ENCODE measurements at places on chromosomes 12 and 14. TPM values are rescaled to one million over a fixed set of nuclear protein-coding genes. Genes with fewer than 3 reads are reported as not detected.

DNA sequence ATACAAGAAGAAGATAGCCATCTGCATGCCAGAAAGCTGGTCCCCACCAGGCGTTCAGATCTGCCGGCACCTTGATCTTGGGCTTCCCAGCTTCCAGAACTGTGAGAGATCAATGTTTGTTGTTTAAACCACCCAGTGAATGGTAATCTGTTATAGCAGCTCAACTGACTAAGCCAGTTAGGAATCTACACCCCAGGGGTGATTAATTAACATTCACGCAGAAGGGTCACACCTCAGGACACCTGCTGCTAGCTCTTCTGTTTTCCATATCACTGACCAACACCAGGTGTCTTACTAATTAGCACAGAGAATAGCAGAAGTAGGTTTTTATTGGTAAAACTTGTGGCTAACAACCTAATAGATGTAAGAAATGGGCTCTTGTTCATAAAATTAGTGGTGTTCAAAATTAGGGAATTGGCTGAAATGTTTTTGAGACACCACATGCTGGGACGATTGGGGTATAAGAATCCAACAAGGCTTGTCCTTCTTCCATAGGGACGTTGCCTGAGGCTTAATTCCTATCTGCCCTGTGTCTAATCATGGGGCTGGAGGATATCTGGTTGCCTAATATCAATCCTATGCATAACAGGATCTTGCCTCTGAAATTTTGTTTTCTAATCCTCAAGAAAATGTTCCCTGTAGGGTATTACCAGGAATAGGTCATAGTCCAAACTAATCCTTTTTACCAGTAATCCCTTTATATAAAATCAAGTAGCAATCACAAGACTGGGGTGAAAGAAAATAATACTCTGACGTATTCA lies 42.0 kb upstream of the CHST11 start:
- peaks cover 5% of the 10 kb centered on the region for H3K27me3 ChIP-seq
- DNase-seq, result no peak
- no peaks in the 10 kb centered on the region for H3K36me3 ChIP-seq
- H3K4me1 ChIP-seq, result peaks cover 9% of the 10 kb centered on the region
- no peak overlapping the region for H3K4me3 ChIP-seq

DNA sequence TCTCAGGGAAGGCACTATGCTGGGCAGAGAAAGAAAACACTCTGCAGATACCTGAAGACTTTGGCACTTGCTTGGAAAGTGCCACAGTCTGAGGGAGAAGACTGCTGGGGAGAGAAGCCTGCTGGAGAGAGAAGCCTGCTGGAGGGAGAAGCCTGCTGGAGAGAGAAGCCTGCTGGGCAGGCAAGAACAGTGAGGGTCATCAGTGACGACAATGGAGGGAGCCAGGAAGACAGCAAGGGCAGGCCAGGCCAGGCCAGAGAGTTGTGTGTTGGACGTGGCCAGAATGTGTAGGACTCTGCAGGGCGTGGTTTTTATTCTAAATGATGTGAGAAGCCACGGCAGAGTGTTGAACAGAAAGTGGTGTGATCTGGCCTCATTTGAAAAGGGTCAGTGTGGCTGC lies 185.3 kb upstream of the ABCD2 start:
- H3K27me3 ChIP-seq, result no peaks in the 10 kb centered on the region
- H3K4me1 ChIP-seq, result no peaks in the 10 kb centered on the region
- DNase-seq, result no peak
- no peak overlapping the region for H3K27ac ChIP-seq
- no peak overlapping the region for H3K4me3 ChIP-seq

DNA sequence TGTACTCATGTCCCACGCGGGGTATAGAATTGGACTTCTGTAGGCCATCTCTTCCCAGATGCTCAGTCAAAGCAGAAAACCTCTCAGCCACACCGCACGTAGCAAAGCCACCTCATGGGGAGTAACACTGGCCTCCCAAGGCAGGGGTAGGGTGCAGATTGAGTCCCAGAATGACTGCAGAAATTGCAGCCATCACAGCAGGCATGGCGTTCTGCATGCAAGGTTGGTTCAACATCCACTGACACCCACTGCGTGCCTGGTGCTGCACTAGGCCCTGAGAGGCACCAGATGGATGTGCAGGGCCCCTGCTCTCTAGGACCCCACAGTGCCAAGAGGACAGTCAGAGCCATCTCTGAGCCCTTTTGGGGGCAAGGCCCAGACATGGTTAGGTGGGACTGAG lies 39.9 kb downstream of the RAB35 start:
- H3K4me1 ChIP-seq, result no peaks in the 10 kb centered on the region
- no peak overlapping the region for H3K4me3 ChIP-seq
- no peak for DNase-seq
- no peak overlapping the region for H3K27ac ChIP-seq
- H3K27me3 ChIP-seq, result no peaks in the 10 kb centered on the region

GRCh38 chr12:124898923-124899294 lies 15.5 kb downstream of the UBC start:
- H3K27ac ChIP-seq, result no peak overlapping the region
- peaks cover 43% of the 10 kb centered on the region for H3K4me1 ChIP-seq
- peak overlapping the region; percentile 51 for H3K4me3 ChIP-seq
- no peak for DNase-seq

- peaks cover 16% of the 10 kb centered on the region for H3K4me1 ChIP-seq
- H3K36me3 ChIP-seq, result no peaks in the 10 kb centered on the region
- no peak overlapping the region for H3K4me3 ChIP-seq
- H3K27me3 ChIP-seq, result no peaks in the 10 kb centered on the region
- H3K27ac ChIP-seq, result no peak overlapping the region
Measured at GRCh38 chr14:22268875-22269274, 320.1 kb downstream of the DAD1 start.

GRCh38 chr12:18643681-18644080 lies 94.1 kb downstream of the PLCZ1 start:
- no peaks in the 10 kb centered on the region for H3K36me3 ChIP-seq
- no peak overlapping the region for H3K4me3 ChIP-seq
- no peak for DNase-seq
- H3K27ac ChIP-seq, result no peak overlapping the region
- H3K4me1 ChIP-seq, result no peaks in the 10 kb centered on the region

DNA sequence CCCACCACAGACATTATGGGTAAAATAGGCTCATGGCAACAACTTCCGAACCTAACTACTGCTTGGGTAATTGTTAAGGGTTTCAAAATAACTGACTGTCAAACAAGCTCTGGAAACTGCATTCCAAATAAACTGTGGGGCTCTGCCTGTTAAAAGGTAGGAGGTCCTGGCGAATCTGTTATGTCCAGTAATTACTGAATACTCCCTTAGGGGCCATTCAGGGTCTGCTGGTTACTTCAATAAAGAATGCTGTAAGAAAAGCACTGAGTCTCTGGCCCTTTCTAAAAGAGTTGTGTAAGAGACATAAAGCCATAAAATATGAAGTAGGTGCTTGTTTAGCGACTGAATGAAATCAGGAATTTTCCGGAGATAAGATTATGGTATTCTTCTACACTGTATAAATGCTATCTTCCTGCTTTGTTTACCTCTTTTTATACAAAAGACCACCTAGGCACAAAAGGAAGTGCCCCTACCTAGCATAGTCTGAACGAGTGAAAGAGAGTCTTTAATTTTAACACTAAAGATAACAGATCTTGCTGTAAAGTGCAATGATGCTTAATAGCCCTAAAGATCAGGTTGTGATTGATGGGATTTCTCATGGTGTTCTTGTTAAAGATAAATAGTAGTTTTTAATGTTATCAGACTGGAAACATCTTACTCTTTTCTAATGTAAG lies 127.8 kb downstream of the FBXL14 start:
- no peak overlapping the region for H3K27ac ChIP-seq
- H3K4me1 ChIP-seq, result no peaks in the 10 kb centered on the region
- H3K36me3 ChIP-seq, result no peaks in the 10 kb centered on the region
- no peak overlapping the region for H3K4me3 ChIP-seq

GRCh38 chr14:34593740-34594375 lies 36.1 kb downstream of the SNX6 start:
- no peaks in the 10 kb centered on the region for H3K27me3 ChIP-seq
- H3K27ac ChIP-seq, result no peak overlapping the region
- no peaks in the 10 kb centered on the region for H3K4me1 ChIP-seq
- H3K36me3 ChIP-seq, result peaks cover 51% of the 10 kb centered on the region
- no peak overlapping the region for H3K4me3 ChIP-seq

GRCh38 chr12:74293689-74294131 lies 243.9 kb upstream of the ATXN7L3B start:
- H3K4me1 ChIP-seq, result no peaks in the 10 kb centered on the region
- DNase-seq, result no peak
- H3K36me3 ChIP-seq, result no peaks in the 10 kb centered on the region
- no peak overlapping the region for H3K4me3 ChIP-seq
- H3K27me3 ChIP-seq, result no peaks in the 10 kb centered on the region

DNA sequence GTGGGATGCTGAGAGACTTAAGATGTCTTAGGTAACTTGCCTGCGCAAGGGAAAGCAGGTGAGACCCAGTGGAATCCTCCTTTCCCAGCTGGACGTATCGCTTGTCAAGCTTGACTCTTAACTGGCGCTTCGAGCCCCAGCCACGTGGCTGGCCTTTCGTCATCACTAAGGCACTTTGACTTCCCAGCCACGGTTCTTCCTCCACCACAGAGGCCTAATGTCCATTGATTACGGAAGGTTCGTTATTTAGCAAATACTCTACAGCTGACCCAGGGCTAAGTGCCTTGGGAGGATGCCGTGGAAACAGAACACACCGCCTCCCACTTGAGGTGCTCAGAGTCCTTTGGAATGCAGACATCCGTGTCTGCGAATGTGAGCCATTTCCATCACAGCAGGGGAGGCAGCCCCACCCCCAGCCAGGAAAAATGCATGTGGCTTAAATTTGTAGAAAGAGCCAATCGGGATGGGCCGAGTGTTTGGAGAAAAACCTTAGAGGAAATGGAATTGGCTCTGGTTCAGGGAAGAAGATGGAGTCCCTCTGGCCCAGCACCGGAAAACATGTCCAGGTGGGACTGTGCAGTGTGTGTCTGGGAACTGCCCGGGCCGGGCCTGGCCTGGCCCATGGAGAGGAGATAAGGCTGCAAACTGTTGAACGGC lies 115.7 kb downstream of the PLXNC1 start:
- H3K27me3 ChIP-seq, result no peaks in the 10 kb centered on the region
- DNase-seq, result no peak
- H3K36me3 ChIP-seq, result no peaks in the 10 kb centered on the region
- H3K4me3 ChIP-seq, result no peak overlapping the region
- no peak overlapping the region for H3K27ac ChIP-seq

GRCh38 chr14:71485833-71486232 lies 446.4 kb upstream of the RGS6 start:
- H3K4me3 ChIP-seq, result no peak overlapping the region
- H3K27me3 ChIP-seq, result no peaks in the 10 kb centered on the region
- no peak overlapping the region for H3K27ac ChIP-seq

- no peak overlapping the region for H3K4me3 ChIP-seq
- H3K27ac ChIP-seq, result no peak overlapping the region
- H3K36me3 ChIP-seq, result no peaks in the 10 kb centered on the region
- H3K4me1 ChIP-seq, result no peaks in the 10 kb centered on the region
Measured at GRCh38 chr14:55769877-55770276, 189.9 kb downstream of the KTN1 start.

DNA sequence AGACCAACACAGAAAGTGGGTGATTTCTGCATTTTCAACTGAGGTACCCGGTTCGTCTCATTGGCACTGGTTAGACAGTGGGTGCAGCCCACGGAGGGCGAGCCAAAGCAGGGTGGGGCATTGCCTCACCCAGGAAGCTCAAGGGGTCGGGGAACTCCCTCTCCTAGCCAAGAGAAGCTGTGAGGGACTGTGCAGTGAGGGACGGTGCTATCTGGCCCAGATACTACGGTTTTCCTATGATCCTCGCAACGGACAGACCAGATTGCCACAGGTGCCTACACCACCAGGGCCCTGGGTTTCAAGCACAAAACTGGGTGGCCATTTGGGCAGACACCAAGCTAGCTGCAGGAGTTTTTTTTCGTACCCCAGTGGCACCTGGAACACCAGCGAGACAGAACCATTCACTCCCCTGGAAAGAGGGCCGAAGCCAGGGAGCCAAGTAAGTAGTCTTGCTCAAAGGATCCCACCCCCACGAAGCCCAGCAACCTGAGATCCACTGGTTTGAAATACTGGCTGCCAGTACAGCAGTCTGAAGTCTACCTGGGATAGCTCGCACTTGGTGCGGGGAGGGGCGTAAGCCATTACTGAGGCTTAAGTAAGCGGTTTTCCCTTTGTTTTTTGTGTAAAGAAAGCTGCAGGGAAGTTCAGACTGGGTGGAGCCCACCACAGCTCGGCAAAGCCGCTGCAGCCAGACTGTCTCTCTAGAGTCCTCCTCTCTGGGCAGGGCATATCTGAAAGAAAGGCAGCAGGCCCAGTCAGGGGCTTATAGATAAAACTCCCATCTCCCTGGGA lies 25.5 kb upstream of the NAA30 start:
- no peak overlapping the region for H3K27ac ChIP-seq
- no peaks in the 10 kb centered on the region for H3K27me3 ChIP-seq
- H3K36me3 ChIP-seq, result no peaks in the 10 kb centered on the region
- no peak for DNase-seq
- no peaks in the 10 kb centered on the region for H3K4me1 ChIP-seq

DNA sequence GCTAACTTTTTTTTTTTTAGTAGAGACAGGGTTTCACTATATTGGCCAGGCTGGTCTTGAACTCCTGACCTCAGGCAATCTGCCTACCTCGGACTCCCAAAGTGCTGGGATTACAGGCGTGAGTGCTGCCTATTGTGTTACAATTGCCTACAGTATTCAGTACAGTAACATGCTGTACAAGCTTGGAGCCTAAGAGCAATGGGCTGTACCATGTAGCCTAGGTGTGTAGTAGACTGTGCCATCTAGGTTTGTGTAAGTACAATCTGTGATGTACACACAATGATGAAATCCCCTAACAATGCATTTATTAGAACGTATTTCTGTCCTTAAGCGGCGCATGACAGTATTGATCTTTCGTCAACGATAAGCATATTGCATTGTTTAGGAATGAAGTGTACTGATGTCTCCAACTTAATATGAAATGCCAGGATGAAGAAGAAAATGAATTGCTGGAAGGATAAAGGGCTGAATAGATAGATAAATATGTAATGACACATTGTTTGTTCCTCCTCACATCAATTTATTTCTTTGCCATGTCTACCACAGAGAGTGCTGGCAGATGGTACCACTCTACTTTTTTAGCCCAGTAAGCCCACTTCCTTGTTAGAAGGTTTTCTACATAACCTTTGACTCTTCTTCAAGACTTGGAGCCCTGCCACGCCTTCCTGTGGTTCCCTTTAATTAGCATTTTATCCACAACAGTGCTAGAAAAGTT lies 467.5 kb downstream of the VRK1 start:
- H3K36me3 ChIP-seq, result no peaks in the 10 kb centered on the region
- no peak for DNase-seq
- H3K4me3 ChIP-seq, result no peak overlapping the region
- H3K27me3 ChIP-seq, result no peaks in the 10 kb centered on the region

- no peaks in the 10 kb centered on the region for H3K36me3 ChIP-seq
- peaks cover 36% of the 10 kb centered on the region for H3K4me1 ChIP-seq
- no peak for DNase-seq
Measured at GRCh38 chr14:104680056-104680805, 9.2 kb upstream of the INF2 start.

The SELPLG gene
- 0.97 TPM for total RNA-seq

The ANHX gene
- total RNA-seq, result not detected

The SLC6A12 gene
- total RNA-seq, result not detected

The LRRIQ1 gene
- total RNA-seq, result not detected

The HCAR1 gene
- total RNA-seq, result not detected

The KRT6B gene
- total RNA-seq, result not detected

The TAS2R8 gene
- not detected for total RNA-seq

The RPGRIP1 gene
- not detected for total RNA-seq

Data from Karpas-422 (cell line).